ENCODE measurements at places on chromosomes 5 and 9. TPM values are rescaled to one million over a fixed set of nuclear protein-coding genes. Genes with fewer than 3 reads are reported as not detected.

- no peak for DNase-seq
These were observed 11.0 kb downstream of the DBH start for GRCh38 chr9:133647148-133647547.

DNA sequence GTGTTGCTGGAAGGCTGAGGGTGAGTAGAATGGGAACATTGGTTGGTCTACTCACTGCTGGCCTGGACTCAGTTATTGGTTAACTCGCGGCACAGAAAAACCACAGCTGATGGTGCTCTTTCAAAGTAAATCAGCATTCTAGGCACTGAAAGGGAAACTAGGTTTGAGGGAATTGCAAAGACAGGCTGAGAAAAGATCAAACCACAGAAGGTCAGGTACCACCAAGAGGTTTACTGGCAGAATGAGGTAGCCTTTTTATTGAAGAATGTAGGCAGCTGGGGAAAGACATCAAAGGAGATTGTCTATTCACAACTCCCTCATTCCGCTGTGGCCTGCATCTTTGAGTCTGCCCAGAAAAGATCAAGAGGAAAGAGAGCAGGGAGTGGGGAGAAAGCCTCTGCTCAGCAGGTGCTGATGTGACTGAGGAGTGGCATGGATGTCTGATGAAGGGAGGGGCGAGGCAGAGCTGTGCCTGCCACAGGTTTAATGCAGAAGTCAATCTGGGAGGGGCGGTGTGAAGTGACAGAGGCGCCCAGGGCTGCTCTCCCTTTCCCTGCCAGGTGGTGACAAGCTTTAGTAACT, 255.5 kb downstream of the MAN2A1 start:
- peak; percentile 29 for DNase-seq

DNA sequence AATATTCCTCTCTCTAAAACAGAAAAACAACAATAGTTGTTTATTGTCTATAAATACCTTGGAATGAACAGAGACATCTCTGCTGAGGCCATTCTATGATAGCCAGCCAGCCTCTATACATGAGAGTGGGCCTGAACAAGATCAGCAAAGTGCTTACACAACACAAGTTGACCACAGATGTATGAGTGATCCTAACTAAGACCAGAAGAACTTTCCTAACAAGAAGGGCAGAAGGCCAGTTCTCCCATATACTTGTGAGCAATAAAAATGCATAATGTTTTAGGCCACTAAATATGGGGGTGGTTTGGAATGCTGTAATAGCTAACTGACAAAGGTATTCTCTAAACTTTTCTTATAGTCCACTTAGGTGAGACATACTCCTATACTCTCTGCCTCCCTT, 345.7 kb downstream of the SPATA31D1 start:
- no peak for DNase-seq

- DNase-seq: no peak
These were observed 171.7 kb downstream of the MACROH2A1 start for GRCh38 chr5:135227064-135228022.

- DNase-seq: peak; percentile 7
These were observed 376.1 kb downstream of the BRINP1 start for GRCh38 chr9:118992813-118993794.

DNA sequence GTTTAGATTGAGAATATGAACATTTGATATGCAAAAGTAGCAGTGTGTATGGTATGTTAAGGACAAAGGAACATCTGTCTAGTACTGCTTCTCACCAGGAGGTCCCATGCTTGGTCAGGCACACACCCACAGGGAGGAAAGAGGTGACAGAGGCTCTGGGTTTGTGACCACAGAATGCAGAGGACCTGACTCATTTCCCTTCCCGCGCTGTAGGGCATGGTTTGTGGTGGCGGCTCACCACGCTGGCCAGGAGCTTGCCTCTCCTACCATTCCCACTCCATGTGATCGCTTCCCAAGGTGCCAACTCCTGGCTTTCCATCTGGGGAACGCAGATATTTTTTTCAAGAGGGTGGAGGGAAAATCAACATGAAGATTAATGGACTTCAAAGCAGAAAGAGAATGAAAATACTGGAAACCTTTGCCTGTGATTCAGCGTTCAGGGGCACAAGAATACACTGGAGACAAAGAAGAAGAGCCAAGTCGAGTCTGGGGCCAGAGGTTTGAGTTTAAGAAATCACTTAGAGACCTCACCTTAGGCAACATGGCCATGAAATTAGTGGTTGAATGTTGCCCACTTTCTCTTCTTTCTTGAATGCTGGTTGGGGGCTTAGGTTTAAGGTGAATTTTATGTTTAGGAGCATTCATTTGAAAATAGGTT, 477.8 kb downstream of the CCDC171 start:
- DNase-seq: no peak

- no peak for DNase-seq
These were observed 76.3 kb downstream of the CERT1 start for GRCh38 chr5:75435096-75435495.

- no peak for DNase-seq
These were observed 119.5 kb upstream of the TNC start for GRCh38 chr9:115237385-115237998.

GRCh38 chr5:14942212-14942611, 70.6 kb upstream of the ANKH start:
- no peak for DNase-seq

DNA sequence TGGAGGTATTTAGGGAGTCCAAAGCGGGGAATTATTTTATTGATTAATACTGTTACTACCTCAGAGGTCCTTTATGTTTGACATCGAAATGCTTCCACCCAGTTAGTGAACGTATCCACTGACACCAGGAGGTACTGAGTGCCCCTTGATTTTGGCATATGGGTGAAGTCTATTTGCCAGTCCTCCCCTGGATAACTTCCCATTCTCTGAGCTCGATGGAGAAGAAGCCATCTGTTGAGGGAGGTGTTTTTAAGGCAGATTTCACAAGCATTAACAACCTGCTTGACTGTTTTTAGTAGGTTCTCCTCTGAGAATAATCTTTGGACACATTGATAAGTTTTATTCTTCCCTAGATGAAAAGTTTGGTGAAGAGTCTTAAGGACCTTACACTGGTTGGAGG, 165.3 kb upstream of the NREP start:
- no peak for DNase-seq

DNA sequence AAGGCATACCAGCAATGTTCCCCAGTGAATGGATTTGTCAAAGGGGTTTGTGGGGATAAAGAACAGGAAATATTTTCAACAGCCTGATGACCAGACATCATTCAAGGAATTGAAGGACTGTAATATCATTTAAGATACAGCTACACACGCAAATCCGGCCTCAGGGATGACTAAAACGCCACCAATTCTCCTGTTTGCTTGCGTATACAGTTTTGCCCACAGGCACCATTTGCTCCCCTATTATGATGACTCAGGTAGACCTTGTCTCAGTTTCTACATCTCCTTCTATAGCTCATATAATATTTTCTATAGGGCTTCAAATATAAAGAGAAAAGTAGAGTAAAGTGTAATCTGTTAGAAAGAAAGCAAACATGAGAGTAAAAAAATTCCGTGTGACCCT, 29.7 kb upstream of the ITGA1 start:
- no peak for DNase-seq

- DNase-seq: no peak
These were observed 362.8 kb downstream of the SEMA5A start for GRCh38 chr5:9182899-9183695.

DNA sequence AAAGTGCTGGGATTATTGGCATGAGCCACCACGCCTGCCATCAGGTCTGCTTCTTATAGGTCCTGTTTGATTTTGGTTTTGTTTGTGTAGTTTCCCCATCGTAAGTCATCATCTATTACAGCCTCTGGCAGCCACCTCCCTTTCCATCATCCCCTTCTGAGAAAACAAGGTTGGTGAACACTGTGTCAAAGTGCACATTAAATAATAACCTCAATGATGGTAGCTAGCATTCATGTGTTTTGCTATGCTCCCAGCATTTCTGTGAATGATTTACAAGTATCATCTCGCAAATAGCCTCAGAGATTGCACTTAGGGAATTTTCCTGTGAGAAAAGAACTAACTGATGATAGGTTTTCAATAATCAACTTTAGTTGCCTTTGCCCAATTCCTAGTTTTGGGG, 9.9 kb downstream of the PRUNE2 start:
- no peak for DNase-seq

GRCh38 chr5:132054031-132054696, 6.3 kb upstream of the IL3 start:
- DNase-seq: no peak

GRCh38 chr5:85266692-85267091, 882.0 kb upstream of the EDIL3 start:
- DNase-seq: no peak

GRCh38 chr9:99129091-99129490, 24.2 kb downstream of the TGFBR1 start:
- no peak for DNase-seq

The SGCD gene
- not detected for total RNA-seq

The FGD3 gene
- total RNA-seq: 0.68 TPM

The TMEM232 gene
- 5.2 TPM for total RNA-seq

The ABITRAM gene
- total RNA-seq: 20.4 TPM

The ABHD17B gene
- total RNA-seq: 86.5 TPM

The NUTM2F gene
- 0.22 TPM for total RNA-seq

The PCDHB3 gene
- total RNA-seq: 6.7 TPM

The CHSY3 gene
- total RNA-seq: 0.30 TPM

The LHFPL2 gene
- 21.1 TPM for total RNA-seq

The TESK1 gene
- 5.2 TPM for total RNA-seq
